Activated CD8-positive, alpha-beta T cell treated with anti-CD3 and anti-CD28 coated beads, Interleukin-2, amount 10 ng/mL, durations not matched to agents 7 days and 5 days (primary cell): ENCODE measurements at places on chromosomes 3 and 15. TPM values are rescaled to one million over a fixed set of nuclear protein-coding genes. Genes with fewer than 3 reads are reported as not detected.

Gene ATP8B4
- 35.9 TPM for total RNA-seq

Gene UROC1
- total RNA-seq, result 0.13 TPM

Gene HHATL
- not detected for total RNA-seq

Gene ALS2CL
- 1.3 TPM for total RNA-seq

Gene CLEC3B
- total RNA-seq, result 0.29 TPM

GRCh38 chr15:73357999-73358665 lies 10.6 kb downstream of the HCN4 start:
- no peak overlapping the region for H3K27ac ChIP-seq
- no peaks in the 10 kb centered on the region for H3K4me1 ChIP-seq
- H3K4me3 ChIP-seq, result no peak overlapping the region

DNA sequence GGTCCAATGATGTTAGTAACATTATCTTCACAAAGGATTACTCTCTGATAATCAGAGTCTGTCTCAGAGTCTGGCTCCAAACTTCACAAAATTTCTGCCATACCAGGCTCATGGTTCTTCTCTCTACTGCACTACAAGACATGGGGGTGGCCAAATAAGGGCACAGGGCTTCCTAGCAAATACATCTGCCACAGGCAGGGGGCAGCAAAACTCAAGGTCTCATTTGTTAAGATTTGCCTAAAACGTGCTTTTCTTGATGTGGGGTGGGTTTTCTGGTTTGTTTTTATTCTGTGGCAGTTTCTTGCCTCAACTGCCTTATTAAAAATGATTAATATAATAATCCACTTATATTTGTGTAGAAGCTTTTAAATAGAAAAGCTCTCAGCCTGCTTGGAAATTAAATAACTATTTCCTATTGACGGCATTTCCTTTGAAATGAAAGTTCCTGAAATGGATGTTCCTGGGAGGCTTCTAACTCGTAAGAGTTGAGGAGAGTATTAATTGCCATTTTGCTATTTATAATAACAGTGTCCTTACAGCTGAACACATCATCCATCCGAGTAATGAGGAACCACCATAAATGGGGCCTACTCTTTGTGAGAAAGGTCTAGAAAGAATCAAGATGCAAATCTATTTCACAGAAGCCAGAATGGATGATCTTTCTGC lies 53.8 kb downstream of the SST start:
- H3K27ac ChIP-seq, result no peak overlapping the region
- H3K27me3 ChIP-seq, result peaks cover 19% of the 10 kb centered on the region
- no peak overlapping the region for H3K4me3 ChIP-seq

DNA sequence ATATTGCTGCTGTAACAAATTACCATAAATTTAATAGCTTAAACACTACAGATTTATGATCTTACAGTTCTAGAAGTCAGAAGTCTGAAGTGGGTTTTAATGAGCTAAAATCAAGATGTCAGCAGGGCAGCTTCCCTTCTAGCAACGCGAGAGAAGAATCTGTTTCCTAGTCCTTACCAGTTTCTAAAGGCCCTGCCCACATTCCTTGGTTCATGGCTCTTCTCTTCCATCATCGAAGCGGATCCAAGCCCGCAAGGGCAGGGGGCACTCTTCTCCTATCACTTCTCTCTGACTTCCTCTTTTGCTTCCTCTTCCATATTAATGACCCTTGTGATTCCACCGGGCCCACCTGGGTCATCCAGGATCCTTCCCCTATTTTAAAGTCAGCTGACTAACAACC lies 16.1 kb downstream of the MINDY4B start:
- DNase-seq, result no peak
- H3K36me3 ChIP-seq, result no peaks in the 10 kb centered on the region

GRCh38 chr3:8541486-8541885 lies 39.9 kb downstream of the LMCD1 start:
- H3K4me1 ChIP-seq, result no peaks in the 10 kb centered on the region
- DNase-seq, result no peak
- H3K27ac ChIP-seq, result no peak overlapping the region
- H3K4me3 ChIP-seq, result no peak overlapping the region
- no peaks in the 10 kb centered on the region for H3K27me3 ChIP-seq

DNA sequence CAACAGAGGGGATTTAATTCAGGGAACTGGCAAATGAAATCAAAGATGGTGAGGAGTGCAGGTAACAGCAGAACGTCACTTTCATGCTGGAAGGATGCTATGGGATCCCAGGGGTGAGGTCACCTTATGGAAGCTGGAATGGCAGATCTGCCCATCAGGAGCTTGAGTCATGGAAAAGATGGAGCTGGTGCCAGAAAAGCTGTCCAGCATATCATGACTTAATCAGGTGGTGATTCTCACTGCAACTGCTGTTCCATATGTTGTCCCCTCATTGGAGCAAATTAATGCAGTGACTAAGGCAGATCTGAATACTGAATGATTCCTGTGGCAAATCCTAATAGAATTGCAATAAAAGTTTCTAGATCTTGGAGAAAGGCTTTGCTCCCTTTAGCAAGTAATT lies 38.4 kb downstream of the HHLA2 start:
- H3K4me3 ChIP-seq, result no peak overlapping the region
- no peaks in the 10 kb centered on the region for H3K27me3 ChIP-seq
- no peak for DNase-seq

DNA sequence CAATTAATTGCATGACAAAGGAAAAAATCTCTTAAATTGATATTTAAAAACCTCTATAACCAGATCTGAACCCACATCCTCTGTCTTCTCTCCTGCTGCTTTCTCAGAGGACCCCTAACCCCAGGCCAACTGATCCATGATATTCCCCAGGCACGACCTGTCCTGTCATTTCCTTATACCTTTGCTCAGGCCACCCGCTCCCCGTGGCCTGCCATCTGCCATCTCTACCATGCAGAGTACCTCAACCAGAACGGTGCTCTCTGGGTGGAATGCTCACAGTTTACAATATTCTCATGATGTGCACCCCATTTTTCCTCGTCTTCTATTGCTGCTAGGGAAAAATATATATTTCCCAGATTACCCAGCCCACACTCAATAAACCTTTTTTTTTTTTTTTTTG lies 57.7 kb downstream of the ARHGEF3 start:
- H3K27ac ChIP-seq, result peak overlapping the region; percentile 63
- peaks cover 35% of the 10 kb centered on the region for H3K4me1 ChIP-seq
- no peak overlapping the region for H3K4me3 ChIP-seq
- H3K36me3 ChIP-seq, result peaks cover 78% of the 10 kb centered on the region

DNA sequence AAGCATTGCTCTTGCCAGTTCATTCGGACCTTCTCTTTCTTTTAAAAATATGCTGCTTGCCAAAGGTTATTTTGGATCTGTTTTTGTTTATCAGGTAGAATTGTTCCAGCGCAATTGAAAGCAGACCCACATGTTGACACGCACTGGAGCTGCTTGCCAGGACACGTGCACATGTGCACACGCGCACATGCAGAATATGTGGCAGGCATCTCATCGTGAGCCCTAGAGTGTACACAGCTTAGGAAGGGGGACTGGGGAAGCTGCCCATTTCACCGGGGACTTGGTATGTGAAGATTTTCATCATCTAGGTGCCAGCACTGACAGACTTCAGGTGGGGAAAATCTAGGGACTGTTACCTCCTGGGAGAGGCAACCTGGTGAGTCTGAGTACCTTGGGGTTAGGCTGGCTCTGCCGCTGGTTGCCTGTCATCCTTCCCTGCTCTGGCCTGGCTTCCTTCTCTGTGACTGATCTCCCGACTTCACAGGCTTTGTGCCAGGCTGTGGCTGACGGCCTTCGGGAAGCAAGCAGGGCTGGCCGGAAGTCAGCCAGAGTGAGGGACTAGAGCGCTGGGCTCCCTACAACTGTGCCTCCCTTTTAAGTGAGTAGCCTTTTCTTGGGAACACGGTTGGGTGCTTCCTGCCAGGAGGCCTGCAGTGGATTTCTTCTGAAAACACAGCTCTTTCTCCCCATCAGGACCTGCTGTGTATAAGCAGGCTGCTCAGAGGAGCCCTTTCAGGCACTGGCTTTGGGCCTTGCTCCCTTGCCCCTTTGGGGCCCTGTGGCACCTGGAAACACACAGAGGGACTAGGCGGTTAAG lies 129.3 kb downstream of the EEFSEC start:
- peaks cover 4% of the 10 kb centered on the region for H3K36me3 ChIP-seq
- DNase-seq, result peak; percentile 18
- no peak overlapping the region for H3K27ac ChIP-seq
- H3K4me3 ChIP-seq, result no peak overlapping the region
- H3K27me3 ChIP-seq, result no peaks in the 10 kb centered on the region
- no peaks in the 10 kb centered on the region for H3K4me1 ChIP-seq

GRCh38 chr15:75407083-75407482 lies 38.7 kb upstream of the MAN2C1 start:
- peaks cover 13% of the 10 kb centered on the region for H3K4me1 ChIP-seq
- DNase-seq, result no peak
- peaks cover 70% of the 10 kb centered on the region for H3K36me3 ChIP-seq
- H3K4me3 ChIP-seq, result no peak overlapping the region
- no peak overlapping the region for H3K27ac ChIP-seq
- no peaks in the 10 kb centered on the region for H3K27me3 ChIP-seq

DNA sequence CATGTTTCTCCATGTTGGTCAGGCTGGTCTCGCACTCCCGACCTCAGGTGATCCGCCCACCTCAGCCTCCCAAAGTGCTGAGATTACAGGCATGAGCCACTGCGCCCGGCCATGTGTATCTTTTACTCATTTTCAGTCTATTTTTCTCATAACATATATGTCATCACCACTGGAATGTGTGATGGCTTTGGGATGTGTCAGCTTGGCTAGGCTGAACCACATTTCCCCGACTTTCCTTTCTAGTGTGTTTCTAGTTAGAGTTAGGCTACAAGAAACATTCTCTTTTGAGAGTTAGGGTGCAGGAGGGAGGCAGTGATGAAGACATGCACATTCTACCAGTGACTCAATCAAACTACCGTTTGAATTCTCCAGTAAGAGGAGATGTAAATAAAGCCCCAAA lies 444.9 kb upstream of the THBS1 start:
- H3K27me3 ChIP-seq, result peaks cover 7% of the 10 kb centered on the region
- H3K27ac ChIP-seq, result no peak overlapping the region
- H3K4me3 ChIP-seq, result no peak overlapping the region
- H3K4me1 ChIP-seq, result no peaks in the 10 kb centered on the region
- no peak for DNase-seq

DNA sequence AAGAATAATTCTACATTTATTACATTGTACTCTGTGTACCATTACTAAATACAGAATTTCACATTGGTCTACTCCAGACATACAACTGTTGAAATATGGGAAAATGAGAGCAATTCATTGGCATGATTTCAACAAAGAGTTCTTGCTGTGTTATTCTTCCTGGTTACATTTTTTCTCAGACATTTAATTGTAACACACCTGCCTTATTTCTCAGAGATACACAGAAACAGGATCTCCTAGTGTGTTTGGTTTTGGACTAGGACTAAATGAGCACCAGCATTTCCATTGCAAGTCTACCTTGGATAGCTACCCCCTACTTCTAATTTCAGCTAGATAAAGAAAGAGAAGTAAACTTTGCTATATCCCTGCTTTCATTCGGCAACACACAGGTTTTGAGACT lies 274.3 kb upstream of the CNTN4 start:
- H3K36me3 ChIP-seq, result no peaks in the 10 kb centered on the region
- H3K27me3 ChIP-seq, result no peaks in the 10 kb centered on the region
- H3K4me1 ChIP-seq, result no peaks in the 10 kb centered on the region
- H3K4me3 ChIP-seq, result no peak overlapping the region
- DNase-seq, result no peak

GRCh38 chr3:5231487-5231886 lies 44.0 kb downstream of the EDEM1 start:
- H3K36me3 ChIP-seq, result no peaks in the 10 kb centered on the region
- no peak for DNase-seq
- no peak overlapping the region for H3K4me3 ChIP-seq
- H3K27ac ChIP-seq, result no peak overlapping the region
- H3K27me3 ChIP-seq, result no peaks in the 10 kb centered on the region

GRCh38 chr3:104472221-104472620 lies 894.5 kb upstream of the ALCAM start:
- DNase-seq, result no peak
- H3K36me3 ChIP-seq, result no peaks in the 10 kb centered on the region

DNA sequence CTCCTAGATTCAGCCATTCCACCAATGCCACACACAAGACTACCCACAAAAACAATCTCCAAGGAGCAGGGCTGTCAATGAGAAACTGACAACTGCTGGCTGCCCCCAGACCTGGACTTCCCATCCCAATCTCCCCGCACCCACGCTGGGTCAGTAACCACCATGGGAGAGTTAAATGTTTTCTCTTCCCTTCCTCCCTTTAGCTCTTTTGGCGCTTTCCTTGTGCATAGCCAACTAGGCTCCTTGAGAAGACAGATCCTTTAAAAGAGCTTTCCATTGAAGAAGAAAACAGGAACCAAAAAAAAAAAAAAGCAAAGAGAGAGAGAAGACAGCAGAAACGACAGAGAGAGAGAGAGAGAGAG lies 8.3 kb downstream of the BCL6 start:
- H3K36me3 ChIP-seq, result peaks cover 7% of the 10 kb centered on the region
- DNase-seq, result peak; percentile 20
- H3K4me3 ChIP-seq, result peak overlapping the region; percentile 100
- peak overlapping the region; percentile 40 for H3K27ac ChIP-seq

- DNase-seq, result no peak
- H3K4me1 ChIP-seq, result peaks cover 8% of the 10 kb centered on the region
- H3K27ac ChIP-seq, result no peak overlapping the region
- peaks cover 11% of the 10 kb centered on the region for H3K27me3 ChIP-seq
- H3K4me3 ChIP-seq, result no peak overlapping the region
These were observed 6.2 kb downstream of the CYFIP1 start for GRCh38 chr15:22973987-22974386.
